Tibial nerve (tissue), 4 donors: ENCODE measurements at places on chromosomes 13 and 19. TPM values are rescaled to one million over a fixed set of nuclear protein-coding genes. Genes with fewer than 3 reads are reported as not detected.

The CPB2 gene
- not detected for total RNA-seq

The ZNF667 gene
- 3.6 TPM for total RNA-seq

The ZNF90 gene
- total RNA-seq = 4.4 TPM

The NALCN gene
- 11.8 TPM for total RNA-seq

The FCHO1 gene
- total RNA-seq = 1.7 TPM

- DNase-seq = peak; percentile 41
Observed at GRCh38 chr19:679418-680286, 3.5 kb downstream of the FSTL3 start.

GRCh38 chr19:58182989-58183816 is at the start of gene ZNF274:
ZNF274 (plus strand) TSS chr19:58183061; CDS start chr19:58183966, 905 bp downstream.
- DNase-seq = peak; percentile 84

- DNase-seq = no peak
Observed at GRCh38 chr13:97766749-97767148, 186.7 kb upstream of the IPO5 start.

- DNase-seq = peak; percentile 34
Observed at GRCh38 chr19:7833225-7834099, 3.4 kb downstream of the EVI5L start.

- no peak for DNase-seq
Observed at GRCh38 chr13:88074794-88075510, 403.8 kb downstream of the SLITRK5 start.

GRCh38 chr13:98582947-98583346 is 6.0 kb upstream of the STK24 start:
- no peak for DNase-seq

- DNase-seq = no peak
Observed at GRCh38 chr19:570937-571565, 1.3 kb upstream of the BSG start.

DNA sequence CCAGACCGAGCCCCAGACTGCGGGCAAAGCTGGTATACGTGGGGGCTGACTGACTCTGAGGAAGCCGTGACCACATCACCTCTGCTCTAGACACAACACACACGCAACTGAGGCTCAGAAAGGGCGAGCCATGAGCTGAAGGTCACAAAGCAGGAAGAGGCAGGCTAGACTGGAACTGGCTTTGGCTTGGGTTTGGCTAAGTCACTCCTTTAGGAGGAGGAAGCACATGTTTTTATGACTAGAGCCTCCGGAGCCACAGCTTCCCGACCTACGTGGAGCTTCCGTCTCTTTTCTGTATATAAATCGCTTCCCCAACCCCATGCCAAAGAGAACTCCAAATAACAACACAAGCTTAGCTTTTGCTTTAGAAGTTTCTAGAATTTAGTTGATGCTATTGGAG is 48.0 kb downstream of the RFX2 start:
- DNase-seq = no peak

- peak; percentile 51 for DNase-seq
Observed at GRCh38 chr19:1853295-1854038, 5.2 kb upstream of the REXO1 start.

DNA sequence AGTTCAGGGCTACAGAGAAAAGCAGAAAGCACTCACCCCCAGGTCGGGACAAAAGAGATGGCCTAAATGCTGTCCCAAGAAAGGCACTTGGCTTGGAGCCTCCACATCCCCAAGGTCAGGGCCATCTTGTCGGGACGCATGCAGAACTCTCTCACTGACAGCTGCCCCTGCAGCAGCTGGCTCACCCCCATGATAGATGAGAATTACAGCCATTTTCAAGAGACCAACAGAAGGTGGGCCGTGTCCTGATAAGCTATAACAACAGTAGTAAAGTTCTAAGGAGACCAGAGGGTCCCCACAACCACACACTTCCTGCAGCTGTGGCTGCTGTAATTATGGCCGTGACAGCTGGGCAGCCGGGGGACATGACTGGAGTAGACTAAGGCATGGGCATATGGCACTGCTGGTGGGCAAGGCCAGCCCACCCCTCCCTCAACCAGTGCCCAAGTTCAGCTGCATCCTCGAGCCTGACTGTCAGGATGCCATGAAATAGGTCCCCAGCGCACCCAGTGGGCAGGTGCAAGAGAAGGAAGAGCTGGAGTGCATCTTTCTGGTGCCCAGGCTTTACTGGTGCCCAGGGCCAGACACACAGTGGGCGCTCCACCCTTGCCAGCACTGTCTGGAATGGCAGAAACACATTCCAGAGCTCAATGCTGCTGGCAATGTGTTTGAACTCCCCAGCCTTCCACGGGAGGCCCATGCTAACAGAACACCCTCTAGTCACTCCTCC is 436.7 kb upstream of the ZNF507 start:
- no peak for DNase-seq
